ENCODE measurements at places on chromosomes 6 and 20.

DNA sequence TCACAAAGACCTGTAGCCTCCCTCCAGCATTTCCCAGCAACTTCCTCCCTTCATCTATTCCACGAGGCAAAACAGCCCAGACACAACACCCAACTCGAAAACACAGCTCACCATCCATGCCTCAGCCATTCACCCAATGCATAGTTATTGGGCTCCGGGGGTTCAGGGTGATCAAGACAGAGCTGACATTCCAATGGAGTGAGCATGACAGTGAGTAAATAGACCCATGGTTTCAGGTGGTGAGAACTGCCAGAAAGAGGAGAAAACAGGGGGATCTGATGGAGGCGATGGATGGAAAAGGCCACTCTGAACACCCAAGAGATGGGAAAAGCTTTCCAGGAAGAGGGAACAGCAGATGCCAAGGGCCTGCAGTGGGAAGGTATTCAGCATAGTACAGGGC, 5.9 kb downstream of the CASS4 start:
- DNase-seq, result peak; percentile 20

DNA sequence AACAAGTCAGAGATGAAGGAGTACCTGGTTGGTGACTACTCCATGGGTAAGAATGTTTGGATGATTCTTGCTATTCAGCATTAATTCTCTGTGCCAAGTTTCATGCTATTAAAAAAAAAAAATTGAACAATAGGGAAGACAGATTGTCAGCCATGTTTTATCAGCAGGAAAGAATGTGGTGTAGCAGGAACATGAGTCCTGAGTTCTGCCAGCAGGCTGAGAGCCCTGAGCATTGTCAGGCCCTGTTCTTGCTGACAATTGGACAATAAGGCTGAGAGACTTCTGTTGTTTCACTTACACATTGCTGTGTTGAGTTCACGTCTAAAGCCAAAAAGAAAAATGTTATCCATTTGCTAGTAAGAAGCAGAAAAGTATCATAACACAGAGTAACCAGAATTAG, 70.4 kb upstream of the SMIM28 start:
- DNase-seq, result no peak

- DNase-seq, result peak; percentile 45
These were observed 102.1 kb upstream of the MYL9 start for GRCh38 chr20:36439040-36439730.

- DNase-seq, result peak; percentile 66
These were observed 22.5 kb downstream of the MOCS3 start for GRCh38 chr20:50980851-50981713.

All from ACHN (cell line).